ENCODE measurements at places on chromosomes 3 and 15. TPM values are rescaled to one million over a fixed set of nuclear protein-coding genes. Genes with fewer than 3 reads are reported as not detected.

Gene CHDH
- total RNA-seq, result 36.1 TPM

Gene CRTC3
- total RNA-seq, result 14.0 TPM

Gene TASOR
- total RNA-seq, result 34.5 TPM

DNA sequence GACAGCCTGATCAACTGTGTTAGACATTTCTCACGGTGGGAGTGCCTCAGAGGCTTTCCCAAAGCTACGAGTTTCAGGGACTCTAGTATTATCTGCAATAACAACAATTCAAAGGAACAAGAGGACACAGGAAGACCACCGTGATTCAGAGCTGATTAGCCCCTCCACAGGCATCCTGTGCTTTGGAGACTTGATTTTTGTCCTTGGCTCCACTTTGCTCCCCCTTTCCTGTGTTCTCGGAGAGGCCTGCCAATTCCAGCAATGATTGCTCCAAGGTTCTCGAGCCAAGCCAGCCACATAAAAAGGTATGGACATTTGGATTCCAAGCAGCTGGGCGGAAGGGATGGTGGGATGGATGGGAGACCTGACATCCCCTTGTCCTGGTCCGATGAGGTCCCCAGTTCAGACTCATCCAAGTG, 14.3 kb downstream of the EHD4 start:
- peak; percentile 22 for DNase-seq

DNA sequence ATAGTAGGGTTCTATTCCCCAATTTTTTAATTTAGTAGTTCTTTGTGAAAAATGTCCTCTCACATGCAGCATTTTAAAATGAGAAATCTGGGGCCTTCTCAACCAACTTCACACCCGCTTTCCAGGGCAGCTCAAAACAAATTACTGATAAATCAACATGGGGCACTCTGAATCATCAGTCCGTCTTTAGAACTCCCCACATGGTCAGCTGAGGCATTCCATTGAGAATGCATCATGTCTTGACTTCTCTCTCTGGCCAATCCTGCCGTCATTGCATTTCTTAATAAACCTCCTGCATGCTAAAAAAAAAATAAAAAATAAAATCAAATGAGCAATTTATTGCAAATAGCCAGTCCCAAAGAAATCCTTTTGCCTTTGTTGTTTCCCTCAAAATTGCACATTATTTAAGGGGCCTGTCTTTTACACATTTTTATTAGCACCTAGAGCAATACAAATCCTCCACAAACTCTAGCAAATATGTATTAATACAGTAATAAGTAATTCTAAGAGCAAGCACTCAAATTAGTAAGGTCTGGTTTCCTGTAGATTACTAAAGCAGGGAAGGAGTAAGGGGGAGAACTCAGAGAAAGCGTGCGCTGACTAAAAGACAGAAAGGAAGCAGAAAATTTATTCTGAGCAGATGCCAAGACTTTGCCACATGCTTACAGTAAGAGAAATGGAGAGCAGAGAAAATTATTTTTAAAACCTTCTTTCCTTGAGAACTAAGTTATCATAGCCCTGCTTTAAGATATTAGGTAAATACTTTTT, 175.7 kb downstream of the TNIK start:
- peak; percentile 93 for DNase-seq

DNA sequence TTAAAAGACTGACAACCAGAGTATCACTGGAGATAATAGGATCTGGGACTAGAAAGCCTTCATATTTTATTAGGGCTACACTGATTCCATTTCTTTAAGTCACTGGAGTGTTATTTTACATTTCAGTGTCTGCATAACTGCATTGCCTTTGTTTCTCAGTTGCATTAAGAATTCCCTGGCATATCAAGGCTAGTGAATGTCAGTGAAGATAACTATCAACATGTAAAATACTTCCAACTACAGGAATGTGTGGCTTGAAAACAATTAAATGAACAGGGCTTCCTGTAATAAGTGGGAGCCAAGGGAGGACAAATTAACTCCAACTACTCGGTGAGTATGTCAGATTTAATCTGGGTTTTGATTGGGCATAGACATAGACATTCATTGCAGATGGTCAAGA, 628.5 kb downstream of the ROBO2 start:
- no peak for DNase-seq

DNA sequence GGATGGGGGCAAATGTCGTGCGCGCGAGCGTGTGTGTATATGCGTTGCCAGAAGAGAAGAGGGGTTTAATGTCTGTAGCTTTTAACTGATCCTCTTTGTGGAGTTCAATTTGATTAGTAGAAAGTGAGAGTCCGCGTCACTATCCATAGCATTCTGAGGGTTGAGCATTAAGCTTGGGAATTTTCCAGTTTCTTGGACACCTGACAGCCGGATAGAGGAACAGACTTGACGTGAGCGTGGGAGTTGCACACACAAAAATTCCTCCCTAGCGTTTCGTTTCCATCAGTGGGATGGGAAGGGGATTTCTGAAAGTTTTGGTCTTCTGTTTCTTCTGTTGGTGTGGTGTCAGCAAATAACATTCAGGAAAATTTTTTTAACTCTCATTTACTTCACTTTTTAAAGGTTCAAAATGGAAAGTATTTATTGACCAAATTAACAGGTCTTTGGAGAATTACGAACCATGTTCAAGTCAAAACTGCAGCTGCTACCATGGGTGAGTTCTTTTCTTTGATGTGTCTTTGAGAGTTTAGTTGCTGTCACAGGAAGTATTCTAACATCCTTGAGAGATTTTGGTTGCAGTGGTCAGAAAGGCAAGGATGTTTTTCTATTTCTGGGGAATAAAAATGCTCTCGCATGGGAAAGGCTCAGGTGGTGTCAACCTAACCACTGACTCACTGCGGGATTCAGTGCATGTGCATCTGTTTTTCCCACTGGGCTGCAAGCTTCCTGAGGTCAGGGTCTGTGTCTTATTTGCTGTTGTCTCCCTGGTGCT, 841 bp downstream of the POGLUT1 start:
- no peak for DNase-seq

DNA sequence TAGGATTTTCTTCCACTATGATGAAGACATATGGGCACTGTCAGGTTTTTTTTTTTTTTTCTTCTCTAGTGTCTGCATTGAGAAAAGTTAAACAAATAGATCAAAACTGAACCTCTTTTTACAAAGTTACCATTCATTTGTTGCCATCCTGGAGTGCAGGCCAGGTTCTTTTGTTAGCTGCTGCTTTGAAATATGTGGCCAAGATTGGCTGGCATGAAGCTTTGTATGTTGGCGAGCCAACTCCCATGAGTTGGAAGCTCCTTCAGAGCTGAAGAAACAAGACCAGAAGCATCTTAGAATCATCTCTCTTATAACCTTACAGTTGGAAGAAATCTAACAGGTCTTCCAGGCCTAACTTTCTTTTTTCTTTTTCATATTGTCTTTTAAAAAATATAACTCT, 346.5 kb downstream of the THSD4 start:
- no peak for DNase-seq

- peak; percentile 48 for DNase-seq
These were observed 577.7 kb downstream of the FOXP1 start for GRCh38 chr3:71005702-71006321.
